ENCODE measurements at places on chromosomes 13 and 19.

GRCh38 chr13:45084515-45084914 is 35.8 kb upstream of the GTF2F2 start:
- DNase-seq, result no peak

- no peak for DNase-seq
Measured at GRCh38 chr13:112374271-112374670, 1.9 kb upstream of the SPACA7 start.

DNA sequence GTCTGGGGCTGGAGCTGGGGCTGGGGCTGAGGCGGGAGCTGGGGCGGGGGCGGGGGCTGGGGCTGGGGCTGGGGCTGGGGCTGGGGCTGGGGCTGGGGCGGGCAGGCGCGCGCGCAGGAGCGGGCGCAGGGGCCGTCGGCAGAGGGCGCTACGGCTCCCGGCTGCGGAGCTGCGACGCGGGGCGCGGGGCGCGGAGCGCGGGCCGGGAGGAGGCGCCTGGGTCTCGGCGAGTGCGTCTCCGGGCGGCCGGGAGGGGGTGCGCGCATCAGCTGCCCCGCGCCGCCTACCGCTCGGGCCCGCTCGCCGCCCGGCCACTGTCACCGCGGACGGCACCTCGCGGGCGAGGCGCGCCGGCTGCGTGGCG is 422 bp upstream of the MTUS2 start:
- peak; percentile 8 for DNase-seq

DNA sequence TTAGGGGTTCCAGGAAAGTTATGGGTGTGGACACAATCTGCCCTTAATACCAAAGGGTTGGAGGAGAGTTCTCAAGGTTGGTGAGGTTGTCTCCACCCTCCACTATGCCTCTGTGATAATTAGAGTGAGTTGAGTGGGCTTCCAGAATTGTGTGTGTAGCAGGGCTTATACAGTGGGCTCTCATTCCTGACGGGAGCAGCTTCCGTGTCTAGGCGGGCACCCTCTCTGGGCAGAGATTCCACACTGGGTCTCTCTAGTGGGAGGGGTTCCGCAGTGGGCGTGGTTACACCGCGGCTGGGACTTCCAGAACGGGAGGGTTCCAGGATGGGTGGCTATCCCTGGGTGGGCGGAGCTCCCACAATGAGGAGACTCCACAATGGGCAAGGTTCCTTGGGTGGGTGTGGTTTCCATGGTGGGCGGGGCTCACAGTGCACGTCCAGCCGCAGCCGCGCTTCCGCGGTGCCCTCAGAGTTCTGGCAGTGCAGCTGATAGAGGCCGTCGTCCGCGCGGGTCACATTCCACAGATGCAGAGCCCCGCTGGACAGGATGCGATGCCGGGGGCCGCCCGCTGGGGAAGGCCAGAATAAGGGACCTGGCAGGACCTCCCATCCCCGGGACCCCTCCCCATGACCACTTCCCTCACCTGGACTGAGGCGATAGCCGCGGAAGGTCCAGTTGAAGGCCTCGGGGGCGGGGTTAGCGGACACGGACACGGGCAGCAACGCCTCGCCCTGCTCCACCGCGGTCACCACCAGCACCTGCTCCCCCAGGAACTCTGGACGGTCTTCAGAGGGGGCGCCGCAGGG is 8.4 kb downstream of the NPHS1 start:
- no peak for DNase-seq

DNA sequence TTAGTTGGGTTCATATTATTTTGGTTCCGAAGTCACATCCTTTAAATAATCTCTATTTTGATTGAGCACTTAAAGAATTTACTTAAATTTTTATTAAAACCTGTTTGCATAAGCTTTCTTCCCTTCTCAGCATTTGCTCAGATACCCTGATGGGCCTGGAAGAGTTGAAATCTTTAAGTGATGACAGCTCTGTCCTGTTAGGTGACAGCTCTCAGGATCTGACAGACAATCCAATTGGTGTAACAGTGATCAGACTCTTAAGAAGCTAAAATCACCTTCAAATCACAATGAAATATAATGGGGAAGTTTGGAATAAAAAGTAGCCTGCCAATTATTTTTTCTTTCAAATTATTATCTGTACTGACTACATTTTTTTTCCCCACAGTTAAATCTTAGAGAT is 284.4 kb downstream of the LMO7 start:
- no peak for DNase-seq

DNA sequence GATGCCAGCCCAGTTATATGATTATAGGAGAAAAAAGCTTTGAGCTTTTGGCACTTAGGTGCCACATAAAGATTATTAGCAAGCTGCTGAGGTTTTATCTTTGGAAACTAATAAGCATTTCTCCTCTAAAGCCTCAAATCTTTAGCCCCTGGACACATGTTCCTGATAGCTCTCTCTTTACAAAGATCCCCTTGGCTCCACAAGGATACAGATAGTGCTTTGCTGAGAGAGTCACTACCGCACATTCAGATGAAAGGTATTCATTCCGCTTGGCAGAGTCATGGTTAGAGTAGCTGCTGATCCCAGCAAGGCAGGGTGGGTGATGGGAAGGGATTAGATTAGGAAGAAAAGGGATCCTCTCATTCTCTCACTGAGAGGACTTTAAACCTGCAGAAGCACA is 28.2 kb upstream of the PSG7 start:
- DNase-seq, result no peak

GRCh38 chr19:30888937-30889336 is 460.3 kb downstream of the TSHZ3 start:
- DNase-seq, result no peak

DNA sequence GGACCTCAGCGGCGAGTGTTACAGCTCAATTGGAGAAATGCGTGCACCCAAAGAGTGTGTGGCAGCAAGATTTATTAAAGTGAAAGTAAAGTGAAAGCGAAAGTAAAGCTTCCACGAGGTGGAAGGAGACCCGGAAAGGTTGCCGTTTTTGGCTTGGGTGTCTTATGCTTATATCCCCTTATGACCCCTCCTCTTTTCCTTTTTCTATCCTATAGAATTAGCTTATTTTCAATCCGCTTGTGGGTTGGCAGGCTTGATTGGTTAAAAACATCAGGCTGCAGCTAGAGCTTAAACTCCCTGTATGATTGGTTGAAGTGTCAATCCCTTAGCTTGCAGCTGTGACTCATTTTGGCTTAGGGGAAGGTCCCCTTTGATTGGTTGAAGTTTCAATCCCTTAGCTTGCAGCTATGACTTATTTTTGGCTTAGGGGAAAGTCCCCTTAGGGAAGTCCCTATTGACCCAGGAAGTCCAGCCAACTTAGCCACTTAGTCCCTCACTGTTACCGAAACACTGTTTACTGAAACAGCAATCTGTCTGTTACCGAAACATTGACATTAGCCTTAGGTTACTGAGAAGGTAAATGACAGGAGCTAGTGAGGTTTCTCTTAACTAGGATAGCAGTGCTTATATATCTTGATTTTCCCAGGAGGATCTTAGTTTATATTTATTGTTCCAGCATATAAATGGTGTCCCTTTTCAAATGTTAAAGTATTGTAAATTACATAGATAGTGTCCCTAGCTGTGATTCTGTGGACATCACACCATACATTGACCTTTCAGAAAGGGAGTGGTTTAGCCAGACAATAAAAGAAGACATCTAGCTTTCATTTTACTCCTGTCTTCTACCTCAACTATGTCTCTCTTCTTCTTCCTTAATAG is 575.8 kb downstream of the DACH1 start:
- peak; percentile 72 for DNase-seq

GRCh38 chr13:94880463-94880862 is 168.1 kb upstream of the SOX21 start:
- no peak for DNase-seq

- no peak for DNase-seq
Measured at GRCh38 chr19:49468199-49468598, 5.8 kb upstream of the FLT3LG start.

DNA sequence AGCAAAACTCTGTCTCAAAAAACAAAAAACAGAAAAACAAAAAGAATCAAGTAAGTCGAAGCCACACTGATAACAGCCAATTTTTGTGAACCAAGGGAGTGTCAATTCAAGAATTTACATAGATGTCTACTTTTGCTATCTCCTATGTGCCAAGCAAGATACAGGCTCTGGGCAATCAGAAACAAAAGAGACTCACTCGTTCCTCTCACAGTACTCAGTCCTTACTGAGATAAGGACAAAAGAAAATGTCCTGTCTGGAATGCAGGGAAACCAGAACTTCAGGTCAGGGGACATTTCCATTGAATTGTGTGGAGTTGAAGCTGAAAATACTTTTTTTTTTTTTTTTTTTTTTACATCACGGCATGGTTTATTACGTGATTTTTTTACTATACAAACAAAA is 53.0 kb downstream of the NLRP12 start:
- no peak for DNase-seq

- DNase-seq, result no peak
Measured at GRCh38 chr13:66778461-66778860, 451.7 kb downstream of the PCDH9 start.

- DNase-seq, result peak; percentile 84
Measured at GRCh38 chr13:44311011-44311780, 62.4 kb upstream of the SERP2 start.

- DNase-seq, result no peak
Measured at GRCh38 chr19:9296336-9296735, 13.3 kb downstream of the ZNF699 start.

DNA sequence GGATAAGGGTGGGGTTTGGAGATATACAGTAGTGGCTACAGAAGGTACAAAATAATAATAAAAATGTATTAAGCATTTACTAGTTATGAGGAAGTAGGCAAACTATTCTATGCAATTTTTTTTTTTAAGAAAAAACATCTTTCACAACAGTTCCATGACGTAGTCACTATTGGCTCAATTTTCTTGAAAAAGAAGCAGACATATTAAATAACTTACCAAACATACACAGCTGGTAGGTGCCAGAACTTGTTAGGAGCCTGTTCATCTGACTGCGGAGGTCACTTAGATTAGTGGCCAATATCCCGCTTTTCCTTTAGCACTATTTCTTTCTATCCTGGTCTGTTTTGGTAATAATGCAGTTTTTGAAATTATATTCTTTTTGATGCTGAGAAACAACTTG is 593.5 kb downstream of the KCTD12 start:
- DNase-seq, result no peak

DNA sequence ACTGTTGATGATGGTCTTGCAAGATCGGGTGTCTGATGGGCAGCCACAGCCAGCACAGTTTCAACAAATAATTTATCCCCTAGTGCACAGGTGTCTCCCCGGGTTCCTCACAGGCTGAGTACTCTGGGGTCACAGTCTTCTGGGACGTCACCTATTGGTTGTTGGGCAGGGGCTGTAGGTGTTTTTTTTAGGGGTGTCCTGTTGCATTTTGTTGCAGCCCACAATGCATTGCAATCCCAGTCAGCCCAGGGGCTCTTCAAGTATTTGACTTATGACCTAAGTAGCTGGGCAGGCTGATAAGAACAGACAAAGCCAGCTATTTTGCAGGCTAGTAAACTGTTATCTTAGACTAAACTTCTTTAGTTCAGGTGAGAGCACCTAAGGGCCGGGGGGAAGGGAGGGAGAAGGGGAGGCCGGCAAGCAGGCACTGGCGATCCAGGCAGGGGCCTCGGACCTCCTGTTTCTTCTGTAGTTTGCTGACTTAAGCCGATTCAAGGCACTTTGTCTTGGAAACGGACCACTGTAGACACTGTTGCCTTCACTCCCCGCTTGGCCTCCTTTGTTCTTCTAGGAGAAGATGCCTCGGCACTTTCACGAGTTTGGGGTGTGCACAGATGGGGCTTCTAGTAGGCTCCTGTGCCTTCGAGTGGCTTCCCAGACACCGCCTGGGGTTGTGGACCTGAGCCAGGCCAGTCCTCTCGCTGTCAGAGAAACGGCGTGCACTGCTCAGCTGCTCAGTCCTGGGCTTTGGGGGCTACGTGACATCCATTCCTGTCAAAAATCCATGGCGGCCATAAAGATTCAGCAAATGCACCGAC is 33.9 kb upstream of the GRTP1 start:
- DNase-seq, result no peak

DNA sequence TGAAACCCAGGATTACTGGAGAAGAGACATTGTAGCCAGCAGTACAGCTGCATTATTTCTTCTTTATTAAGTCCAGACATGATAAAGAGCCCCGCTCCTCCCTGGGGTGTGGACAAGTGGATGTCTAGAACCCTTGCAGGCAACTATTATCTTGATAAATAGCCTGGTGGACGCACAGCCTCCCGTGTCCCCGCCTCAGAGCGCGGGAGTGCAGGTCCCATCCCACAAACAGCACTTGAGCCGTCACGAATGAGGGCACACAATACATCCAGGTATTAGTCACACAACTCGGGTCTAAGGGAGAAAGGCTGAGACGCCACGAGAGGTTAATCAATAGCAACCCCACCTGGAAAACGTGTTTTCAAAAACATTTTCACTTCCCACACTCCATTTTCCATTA is 213.2 kb upstream of the SOX1 start:
- peak; percentile 100 for DNase-seq

- no peak for DNase-seq
Measured at GRCh38 chr13:91072486-91072885, 275.0 kb upstream of the MIR17HG start.

GRCh38 chr19:29533578-29534544 is 8.1 kb downstream of the VSTM2B start:
- no peak for DNase-seq

- DNase-seq, result no peak
Measured at GRCh38 chr13:21208652-21209154, 32.2 kb downstream of the MRPL57 start.

DNA sequence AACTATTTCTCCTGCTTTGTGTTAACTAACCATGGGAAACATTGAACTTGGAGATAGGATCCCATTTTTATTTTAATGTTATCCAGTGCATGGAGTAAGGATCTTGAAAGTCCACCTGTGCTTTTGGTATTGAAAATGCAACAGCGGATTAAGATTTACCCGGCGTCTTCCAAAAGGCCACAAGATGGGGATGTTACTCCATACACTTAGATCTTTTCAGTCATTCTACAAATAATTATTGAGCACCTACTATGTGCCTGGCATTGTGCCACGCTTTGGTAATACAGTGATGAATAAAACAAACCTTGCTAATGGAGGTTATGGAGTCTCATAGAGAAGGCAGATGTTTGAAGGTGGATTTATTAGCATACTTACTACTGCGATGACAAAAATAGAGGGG is 56.9 kb downstream of the RFC3 start:
- no peak for DNase-seq

DNA sequence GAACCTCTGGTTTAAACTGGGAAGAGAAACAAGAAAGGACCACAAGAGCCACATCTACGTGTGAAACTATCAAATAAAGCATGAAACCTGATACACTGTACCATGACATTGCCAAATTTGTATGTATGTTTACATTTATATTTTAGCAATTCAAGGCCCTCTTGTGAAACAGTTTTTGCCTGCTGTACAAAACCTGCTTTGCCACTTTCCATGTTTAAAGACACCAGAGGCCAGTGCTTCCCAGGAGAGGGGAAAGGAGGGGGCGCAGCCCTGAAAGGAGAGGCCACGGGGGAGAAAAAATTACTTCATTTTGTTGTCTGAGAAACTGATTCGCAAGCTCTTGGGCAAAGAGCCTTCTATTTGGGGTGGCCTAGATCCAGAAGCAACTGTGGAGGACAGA is 124.8 kb downstream of the DCLK1 start:
- no peak for DNase-seq
